ENCODE measurements at places on chromosomes 16 and 17.
A peak's percentile ranks its signal among the peaks of the same experiment; 100 is the strongest.

- DNase-seq: no peak
Observed at GRCh38 chr17:41494524-41494923, 4.8 kb upstream of the KRT36 start.

- no peak for DNase-seq
Observed at GRCh38 chr17:63772801-63773271, 561 bp downstream of the CCDC47 start.

DNA sequence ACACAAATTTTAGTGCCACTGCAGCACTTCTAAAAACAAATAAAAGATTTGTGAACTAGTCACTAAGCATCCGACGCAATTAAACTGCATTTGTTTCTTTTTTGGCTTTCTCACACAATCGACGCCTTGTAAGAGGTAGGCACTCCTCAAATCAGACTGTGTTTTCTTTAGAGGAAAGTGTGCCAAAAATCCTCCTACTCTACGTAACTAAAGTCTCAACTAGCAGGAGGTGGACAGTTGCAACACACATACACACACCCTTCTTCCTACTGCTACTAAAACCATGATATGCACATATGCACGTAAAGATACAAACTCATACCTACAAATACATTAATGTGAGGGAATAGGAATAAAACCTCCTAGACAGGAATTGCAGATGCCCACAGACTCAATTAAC is 844.7 kb upstream of the SOX9 start:
- DNase-seq: no peak

- DNase-seq: peak; percentile 9
Observed at GRCh38 chr17:43219746-43220380, 8.2 kb downstream of the TMEM106A start.

DNA sequence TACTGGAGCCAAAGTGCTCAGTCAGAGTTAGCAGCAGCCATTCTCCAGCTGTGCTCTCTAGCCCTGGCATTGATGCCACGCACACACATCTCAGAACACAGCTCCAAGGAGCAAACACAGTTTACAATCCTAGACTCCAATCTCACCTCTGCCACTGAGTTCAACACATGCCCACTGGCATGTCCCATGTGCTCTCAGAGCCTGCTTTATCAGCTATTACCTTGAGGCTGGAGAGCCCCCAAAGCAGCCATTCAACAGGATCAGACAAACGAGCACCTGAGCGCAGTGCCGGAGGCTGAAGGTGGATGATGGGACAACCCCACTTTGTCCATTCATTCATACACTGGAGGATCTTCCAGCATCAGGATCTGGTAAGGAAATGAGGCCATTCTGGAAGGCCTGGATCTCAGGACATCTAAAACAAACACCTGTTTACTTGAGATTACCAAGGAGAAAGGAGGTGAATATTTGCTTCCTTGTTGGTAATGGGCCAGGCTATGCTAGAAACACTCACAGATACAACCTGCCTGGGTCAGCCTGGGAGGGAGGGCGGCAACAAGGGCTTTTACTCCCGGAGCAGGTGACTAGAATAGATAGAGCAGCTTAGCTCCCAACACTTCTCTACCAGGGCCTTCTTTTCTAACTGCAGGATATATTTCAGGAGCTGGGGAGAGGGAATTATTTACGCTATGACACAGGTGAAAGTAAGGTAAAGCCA is 25.4 kb downstream of the RANBP10 start:
- DNase-seq: no peak

DNA sequence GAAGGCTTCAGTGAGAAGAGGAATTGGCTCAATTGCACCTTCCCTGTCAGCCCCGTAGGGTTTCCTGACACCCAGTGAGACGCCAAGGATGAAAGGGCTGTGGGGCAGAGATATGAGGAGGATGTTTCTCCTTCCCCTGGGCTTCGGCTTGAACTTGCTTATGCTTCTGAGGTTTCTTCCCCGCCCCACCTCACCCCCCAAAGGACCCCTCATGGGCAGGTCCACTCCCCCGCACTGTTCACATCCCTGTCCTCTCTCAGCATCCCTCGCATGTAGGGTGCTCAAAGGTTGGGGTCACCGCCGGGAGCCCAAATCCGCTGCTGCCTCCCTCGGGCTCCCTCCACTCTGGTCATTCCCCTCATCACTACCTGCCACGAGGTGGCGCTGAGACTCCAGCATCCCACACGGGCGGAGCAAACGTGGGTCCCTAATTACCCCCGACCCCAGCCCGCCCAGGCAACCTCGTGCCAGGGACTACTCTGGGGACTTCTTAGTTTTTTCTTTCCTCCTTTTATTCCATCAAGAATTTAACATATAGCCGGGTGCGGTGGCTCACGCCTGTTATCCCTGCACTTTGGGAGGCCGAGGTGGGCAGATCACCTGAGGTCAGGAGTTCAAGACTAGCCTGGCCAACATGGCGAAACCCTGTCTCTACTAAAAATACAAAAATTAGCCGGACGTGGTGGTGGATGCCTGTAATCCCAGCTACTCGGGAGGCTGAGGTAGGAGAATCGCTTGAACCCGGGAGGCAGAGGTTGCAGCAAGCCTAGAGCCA is 3.3 kb upstream of the TRARG1 start:
- peak; percentile 80 for DNase-seq

DNA sequence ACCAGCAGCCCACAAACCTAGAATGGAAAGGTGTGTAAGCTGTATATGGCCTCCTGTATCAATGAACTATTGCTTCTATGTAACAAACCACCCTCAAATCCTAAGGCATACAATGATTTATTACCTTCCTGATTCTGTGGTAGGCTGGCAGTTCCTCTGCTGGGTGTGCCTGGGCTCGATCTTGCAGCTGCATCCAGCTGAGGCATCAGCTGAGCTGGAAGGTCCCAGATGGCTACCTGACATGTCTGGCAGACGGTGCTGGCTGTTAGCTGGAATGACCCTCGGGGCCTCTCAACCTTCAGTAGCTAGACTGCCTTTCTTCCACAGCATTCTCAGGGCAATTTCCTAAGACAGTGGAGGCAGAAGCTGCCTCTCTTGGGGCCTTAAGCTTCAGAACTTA is 152.7 kb downstream of the RAB11FIP4 start:
- no peak for DNase-seq

- DNase-seq: no peak
Observed at GRCh38 chr16:13238182-13238581, 336.8 kb downstream of the SHISA9 start.

- no peak for DNase-seq
Observed at GRCh38 chr17:3528880-3529511, 28.6 kb downstream of the TRPV3 start.

DNA sequence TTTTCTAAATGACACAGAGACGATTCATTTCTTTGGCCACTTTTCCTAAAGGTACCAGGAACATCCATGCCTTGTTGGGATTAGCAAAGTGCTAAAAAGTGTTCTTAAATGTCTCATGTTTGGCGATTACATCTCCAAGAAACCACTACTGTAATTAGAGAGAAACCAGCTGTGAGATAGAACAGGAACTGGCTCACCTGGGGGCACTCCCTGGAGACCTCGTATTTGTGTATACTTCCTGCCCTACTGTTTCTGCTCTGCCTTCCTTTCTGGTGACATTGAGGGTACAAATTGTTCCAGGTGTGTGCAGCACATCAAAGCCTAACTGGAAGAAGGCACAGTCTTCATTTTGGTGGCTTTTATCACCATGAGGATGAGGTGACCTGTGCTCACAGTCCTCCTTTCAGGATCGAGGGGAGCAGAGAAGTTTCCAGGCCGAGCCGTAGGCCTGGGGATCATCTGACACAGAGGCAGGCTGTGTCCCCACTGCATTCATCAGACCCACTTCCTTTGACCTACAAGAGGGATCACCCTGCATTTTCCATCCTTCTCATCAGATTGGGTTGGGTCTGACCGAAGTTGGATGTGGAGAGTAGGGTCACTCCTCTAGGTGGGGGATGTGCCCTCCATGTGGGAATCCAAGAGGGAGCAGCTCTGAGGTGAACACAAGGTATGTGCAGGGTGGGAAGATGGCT is 23.7 kb downstream of the CCL4 start:
- DNase-seq: no peak

- DNase-seq: no peak
Observed at GRCh38 chr17:61155590-61156237, 243.9 kb upstream of the TBX2 start.

GRCh38 chr16:81917375-81917774 is 93.9 kb downstream of the SDR42E1 start:
- no peak for DNase-seq

GRCh38 chr16:13439766-13440165 is 480.2 kb upstream of the ERCC4 start:
- DNase-seq: no peak

- no peak for DNase-seq
Observed at GRCh38 chr17:42889809-42890208, 10.8 kb upstream of the G6PC1 start.

- DNase-seq: peak; percentile 48
Observed at GRCh38 chr17:49035470-49036269, 38.5 kb downstream of the IGF2BP1 start.

GRCh38 chr16:606656-607307 is 16.9 kb downstream of the RAB40C start:
- no peak for DNase-seq

DNA sequence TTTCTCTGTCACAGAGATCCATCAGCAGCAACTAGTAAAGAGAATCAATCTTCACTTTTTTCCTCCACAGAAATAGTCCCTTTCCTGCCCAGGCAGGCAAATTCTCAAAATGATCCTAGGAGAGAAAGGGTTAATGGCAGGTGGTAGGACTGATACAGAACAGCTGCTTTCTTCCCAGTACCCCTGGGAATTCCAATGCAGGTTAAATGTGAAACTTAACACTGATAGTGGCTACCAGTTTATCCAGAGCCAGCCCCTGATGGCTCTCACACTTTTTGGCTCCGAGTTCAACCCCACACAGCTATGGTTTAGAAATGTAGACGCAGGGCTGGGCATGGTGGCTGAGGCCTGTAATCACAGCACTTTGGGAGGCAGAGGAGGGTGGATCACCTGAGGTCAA is 22.2 kb downstream of the MARVELD3 start:
- DNase-seq: no peak

DNA sequence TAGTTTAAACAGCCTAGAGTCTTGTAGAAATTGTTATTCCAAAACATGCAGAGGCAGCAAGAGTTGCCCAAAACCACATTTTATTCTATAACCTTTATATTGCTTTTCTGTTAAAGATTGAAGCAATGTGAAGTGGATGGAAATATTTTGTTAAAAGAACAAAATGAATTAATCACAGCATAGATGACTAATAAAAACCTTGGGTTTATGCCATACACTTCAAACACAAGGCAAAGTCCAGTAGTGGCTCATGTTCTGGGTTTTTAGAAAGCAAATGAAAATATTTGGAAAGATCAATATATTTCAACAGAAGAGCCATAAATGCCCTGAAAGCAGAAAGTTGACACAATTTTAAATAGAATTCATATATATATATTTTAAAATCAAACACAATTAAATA is 36.7 kb upstream of the ULK2 start:
- no peak for DNase-seq

- DNase-seq: no peak
Observed at GRCh38 chr16:50669741-50670140, 11.4 kb downstream of the SNX20 start.

DNA sequence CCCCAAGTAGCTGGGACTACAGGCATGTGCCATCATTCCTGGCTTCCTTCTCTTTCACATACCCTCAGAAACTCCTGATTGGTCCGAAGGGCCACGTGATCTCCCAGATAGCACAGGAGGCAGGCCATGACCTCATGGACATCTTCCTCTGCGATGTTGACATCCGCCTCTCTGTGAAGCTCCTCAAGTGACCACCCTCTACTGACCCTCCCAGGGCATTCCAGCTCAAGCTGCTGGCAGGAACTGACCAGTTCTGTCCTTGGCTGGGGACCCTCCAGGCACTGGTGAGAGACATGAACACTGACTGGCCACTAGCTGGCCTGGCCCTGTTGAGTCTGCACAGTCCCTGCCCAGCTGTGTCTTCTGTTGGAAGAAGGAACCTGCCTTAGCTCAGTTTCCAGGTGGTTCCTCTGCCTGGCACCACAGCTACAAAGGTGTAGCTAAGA is 5.6 kb downstream of the ERAL1 start:
- DNase-seq: no peak

DNA sequence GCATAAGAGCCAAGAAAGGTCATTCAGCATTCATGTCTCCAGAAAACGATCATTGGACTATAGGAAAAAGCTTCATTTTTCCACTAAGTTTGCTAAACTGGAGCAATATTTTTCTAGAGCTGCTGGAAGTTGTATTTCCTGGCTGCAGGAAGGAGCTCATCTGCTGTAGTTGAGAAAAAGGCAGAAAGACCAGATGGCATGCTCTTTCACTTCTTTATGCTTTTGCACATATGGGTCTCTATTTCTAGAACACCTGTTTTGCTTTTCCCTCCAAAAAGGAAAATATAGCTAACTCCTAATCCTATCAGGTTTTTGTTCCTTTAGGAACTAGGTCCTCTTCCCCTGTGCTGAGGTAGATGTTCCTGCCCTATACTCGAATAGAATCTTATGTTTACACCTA is 61.9 kb upstream of the HLF start:
- DNase-seq: no peak

Measured in stimulated activated CD4-positive, alpha-beta T cell treated with anti-CD3 and anti-CD28 coated beads, Interleukin-2, amount 100 ng/mL, for 24 hours (primary cell).